ENCODE measurements at places on chromosomes 1 and 21. TPM values are rescaled to one million over a fixed set of nuclear protein-coding genes. Genes with fewer than 3 reads are reported as not detected.

DNA sequence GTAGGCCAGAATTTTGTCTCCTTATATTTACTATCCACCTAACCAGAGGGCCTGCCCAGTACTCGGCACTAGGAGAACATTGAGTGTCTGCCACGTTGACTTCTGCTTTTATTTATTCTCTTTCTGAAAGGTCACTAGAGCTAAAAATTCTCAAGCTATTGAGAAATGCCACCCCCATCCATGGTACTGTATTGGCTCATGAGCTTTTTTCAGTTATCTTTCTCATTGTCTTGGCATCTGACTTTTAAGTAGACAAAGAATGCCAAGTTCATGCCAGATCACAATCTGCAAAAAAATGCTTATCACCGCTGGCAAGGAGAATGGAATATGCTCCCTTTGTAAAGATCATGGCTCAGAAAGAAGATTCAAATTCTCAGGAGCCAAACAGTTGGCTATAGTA is 49.8 kb upstream of the MROH9 start:
- DNase-seq: no peak
- no peak overlapping the region for H3K27ac ChIP-seq
- H3K4me3 ChIP-seq: no peak overlapping the region
- H3K27me3 ChIP-seq: peaks cover 2% of the 10 kb centered on the region
- no peaks in the 10 kb centered on the region for H3K36me3 ChIP-seq

DNA sequence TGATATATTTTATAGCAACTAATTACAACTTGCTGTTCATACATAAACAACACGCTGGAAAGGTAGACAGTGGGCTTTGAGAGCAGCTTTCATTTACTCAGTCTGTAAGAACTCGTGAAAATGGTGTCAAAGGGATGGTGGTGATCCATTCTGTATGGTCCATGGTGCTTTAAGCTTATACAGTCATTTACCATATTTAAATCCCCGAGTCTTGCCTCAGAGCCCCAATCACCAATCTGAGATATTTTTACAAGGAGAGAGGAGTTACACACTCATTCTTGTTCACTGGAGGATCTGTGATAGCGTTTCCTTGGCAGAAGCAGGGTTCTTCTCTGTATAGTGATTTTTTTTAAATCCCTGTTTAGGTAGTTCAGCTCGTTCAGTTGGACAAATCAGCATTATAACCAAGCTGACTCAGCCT is 694.6 kb downstream of the USP25 start:
- H3K4me3 ChIP-seq: no peak overlapping the region
- H3K4me1 ChIP-seq: no peaks in the 10 kb centered on the region
- no peaks in the 10 kb centered on the region for H3K36me3 ChIP-seq
- no peak overlapping the region for H3K27ac ChIP-seq

Gene AGMAT
- 17.0 TPM for total RNA-seq

Gene TMEM269
- 0.21 TPM for total RNA-seq

Gene SORT1
- total RNA-seq: 1.9 TPM
